ENCODE measurements at places on chromosomes 16 and 17. TPM values are rescaled to one million over a fixed set of nuclear protein-coding genes. Genes with fewer than 3 reads are reported as not detected.

Gene COG4
- 33.5 TPM for total RNA-seq

Gene COG7
- 18.1 TPM for total RNA-seq

Gene CLTC
- total RNA-seq = 180 TPM

Gene GNGT2
- 27.3 TPM for total RNA-seq

DNA sequence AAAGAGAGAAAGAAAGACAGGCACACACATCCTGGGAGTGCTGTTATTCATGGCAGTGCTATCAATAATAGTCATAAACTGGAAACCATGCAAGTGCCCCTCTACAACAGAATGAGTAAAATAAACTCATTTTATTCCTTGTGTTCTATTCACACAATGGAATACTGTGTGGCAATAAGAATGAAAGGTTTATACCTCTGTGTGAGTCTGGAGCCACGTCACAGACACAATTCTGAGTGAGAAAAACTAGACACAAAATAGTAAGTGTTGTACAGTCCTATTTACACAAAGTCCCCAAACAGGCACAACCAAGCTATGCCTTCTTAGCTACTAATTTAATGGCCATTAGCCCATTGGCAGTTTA lies 429.7 kb downstream of the SLC39A11 start:
- no peaks in the 10 kb centered on the region for H3K36me3 ChIP-seq
- no peaks in the 10 kb centered on the region for H3K27me3 ChIP-seq
- DNase-seq = no peak
- H3K4me1 ChIP-seq = no peaks in the 10 kb centered on the region
- H3K4me3 ChIP-seq = no peak overlapping the region

GRCh38 chr17:55334285-55334684 lies 69.5 kb downstream of the HLF start:
- H3K4me3 ChIP-seq = no peak overlapping the region
- no peaks in the 10 kb centered on the region for H3K4me1 ChIP-seq
- peaks cover 10% of the 10 kb centered on the region for H3K27me3 ChIP-seq

DNA sequence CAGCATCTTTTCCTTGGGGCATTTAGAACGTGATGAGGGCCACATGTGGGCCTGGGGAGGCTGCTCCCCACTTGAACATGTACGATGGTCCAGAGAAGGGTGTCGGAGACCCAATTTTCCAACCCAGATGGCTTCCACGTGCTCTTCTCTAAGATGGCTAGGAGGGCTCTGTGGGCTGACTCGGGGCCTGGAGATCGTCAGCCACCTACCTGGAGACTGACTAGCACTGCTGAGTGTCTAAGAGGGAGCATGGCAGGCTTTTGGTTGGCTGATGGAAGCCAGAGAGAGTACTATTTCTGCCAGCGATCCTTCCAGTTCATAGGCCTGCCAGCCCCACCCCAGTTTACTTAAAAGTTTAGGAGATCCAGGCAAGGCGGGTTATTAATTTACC lies 60.2 kb upstream of the CLEC18A start:
- H3K27me3 ChIP-seq = no peaks in the 10 kb centered on the region
- H3K4me3 ChIP-seq = no peak overlapping the region
- H3K27ac ChIP-seq = no peak overlapping the region

- no peak for DNase-seq
- H3K27me3 ChIP-seq = no peaks in the 10 kb centered on the region
- peak overlapping the region; percentile 75 for H3K27ac ChIP-seq
- peaks cover 57% of the 10 kb centered on the region for H3K36me3 ChIP-seq
Measured at GRCh38 chr16:69365901-69366300, 14.3 kb upstream of the TMED6 start.
